ENCODE measurements at places on chromosomes 5 and 9.

DNA sequence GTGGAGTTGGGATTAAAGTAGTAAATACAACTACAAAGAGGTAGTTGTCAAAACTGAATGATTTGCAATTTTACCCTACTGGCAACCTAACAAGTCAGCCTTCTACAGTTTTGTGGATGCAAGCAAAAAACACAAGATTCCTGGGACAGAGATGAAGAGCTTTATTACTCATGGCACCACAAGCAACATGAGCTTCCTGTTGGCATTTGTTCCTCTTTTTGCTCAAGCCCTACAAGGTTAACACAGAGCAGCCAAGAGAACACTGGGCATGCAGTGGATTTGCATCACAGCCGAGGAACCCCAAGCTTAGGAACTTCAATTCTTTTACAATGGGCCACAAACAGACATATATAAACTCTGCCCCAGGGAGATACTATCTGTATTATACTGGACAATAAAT lies 28.8 kb upstream of the DMAC1 start:
- no peak for DNase-seq

DNA sequence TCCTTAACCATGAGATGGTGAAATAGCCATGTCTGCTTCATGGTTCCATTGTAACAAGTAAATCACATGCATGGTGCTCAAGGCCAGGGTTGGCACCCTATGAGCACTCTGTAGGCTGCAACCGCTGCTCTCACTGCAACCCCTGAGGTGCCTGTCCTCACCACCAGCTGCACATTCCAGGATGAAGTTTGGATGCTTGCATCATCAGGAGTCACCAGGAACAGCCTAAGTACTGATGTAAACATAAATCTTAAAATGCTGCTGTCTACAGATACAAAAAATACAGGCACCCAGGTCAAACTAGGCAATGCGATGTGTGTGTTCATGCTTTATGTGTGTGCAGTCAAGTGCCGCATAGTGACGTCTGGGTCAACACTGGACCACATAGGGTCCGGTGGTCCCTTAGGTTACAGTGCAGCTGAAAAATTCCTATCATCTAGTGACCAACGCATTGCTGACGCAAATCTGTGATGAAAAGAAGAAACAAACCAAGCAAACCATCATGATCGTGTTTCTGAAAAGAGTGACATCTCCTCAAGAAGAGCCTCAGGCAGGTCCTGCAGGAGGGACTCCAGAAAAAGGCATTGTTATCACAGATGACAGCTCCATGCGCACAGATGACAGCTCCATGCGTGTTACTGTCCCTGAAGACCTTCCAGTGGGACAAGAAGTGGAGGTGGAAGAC lies 234.8 kb downstream of the AUH start:
- DNase-seq = no peak

DNA sequence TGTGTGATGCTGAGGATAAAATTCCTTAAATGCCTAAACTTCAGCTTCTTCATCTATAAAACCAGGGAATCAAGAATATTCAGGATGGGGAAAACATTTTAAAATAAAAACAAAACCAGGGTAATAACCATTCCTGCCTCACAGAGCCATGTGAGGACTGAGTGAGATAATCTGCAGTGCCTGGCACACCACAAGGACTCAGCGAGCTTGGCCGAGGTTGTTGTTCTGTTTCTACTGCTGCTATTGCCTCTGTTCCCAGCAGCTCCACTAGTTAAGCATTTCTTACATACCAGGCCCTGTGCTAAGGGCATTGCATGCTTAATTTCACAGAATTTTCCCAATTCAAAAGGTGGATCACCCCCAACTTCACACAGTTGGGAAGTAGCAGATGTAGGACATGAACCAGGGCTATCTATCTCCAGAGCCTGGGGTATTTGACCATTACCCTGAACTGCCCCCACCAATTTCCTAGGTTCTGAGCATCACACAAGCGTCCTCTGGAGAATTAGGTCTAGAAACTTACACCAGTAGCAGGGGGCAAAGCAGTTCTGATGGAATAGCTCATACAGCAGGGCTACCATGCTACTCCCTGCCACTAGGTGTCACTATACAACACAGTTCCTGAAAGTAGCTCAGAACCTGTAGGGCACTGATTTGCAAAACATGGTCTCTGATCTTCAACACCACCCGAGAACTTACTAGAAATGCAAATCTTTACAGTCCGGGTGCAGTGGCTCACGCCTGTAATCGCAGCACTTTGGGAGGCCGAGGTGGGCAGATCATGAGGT lies 74.3 kb downstream of the LRSAM1 start:
- DNase-seq = peak; percentile 21

DNA sequence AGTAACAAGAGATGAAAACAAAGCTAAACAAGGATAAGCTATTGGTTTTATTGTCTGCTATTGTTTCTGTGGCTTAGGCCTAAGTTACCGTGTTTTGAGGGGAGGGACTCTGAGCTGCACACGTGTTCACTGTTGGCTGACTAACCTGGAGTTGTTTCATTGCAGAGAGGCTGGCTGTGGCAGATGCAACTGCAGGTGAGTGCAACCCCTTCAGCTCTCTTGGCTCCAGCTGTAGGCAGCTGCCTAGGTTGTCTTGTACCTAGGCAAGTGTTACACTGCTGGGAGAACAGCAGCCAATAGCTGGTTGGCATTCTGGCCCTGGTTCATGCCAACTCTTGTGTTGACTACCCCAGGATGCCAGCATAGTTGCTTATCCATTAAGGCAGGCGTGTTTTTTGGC lies 17.6 kb upstream of the MATR3 start:
- no peak for DNase-seq

GRCh38 chr5:140725799-140726471 lies 25.7 kb downstream of the ZMAT2 start:
- no peak for DNase-seq

- DNase-seq = no peak
Measured at GRCh38 chr5:171544913-171545765, 125.7 kb downstream of the FGF18 start.

- DNase-seq = no peak
Measured at GRCh38 chr9:123282362-123283047, 14.1 kb upstream of the STRBP start.

DNA sequence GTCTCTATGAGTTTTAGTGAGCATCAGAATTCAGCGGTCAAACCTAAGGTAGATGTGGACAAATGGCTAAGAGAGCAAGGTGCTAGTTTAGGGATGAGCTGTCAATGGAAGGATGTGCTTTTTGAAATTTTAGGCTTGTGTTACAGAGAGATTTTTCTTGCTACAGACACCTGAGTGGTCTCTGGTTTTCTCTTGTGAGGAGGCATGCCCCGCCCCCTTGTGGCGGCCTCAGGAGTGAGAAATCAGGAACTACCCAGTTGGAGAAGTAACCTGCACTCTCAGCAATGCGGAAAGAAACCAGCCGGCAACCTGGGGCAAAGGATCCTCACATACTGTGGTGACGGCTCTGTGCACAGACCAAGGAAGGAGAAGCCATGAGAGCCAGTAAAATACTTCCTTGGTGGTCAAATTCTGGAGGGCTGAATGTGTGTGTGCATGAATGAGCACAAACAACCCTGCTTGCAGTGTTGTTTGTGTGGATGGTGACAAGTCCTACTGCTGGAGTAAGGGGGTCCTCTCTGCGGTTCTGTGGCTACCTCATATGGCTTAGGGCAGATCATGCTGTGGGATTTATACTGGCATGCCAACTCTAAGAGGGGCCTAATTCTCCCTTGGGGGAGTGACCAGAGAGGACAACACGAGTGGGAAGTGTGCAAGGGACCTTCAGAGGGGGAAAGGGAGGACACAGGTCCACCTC lies 16.7 kb upstream of the HSD17B4 start:
- DNase-seq = peak; percentile 81

GRCh38 chr5:4191703-4192102 lies 596.1 kb downstream of the IRX1 start:
- DNase-seq = no peak

GRCh38 chr5:108003178-108003577 lies 332.4 kb upstream of the EFNA5 start:
- no peak for DNase-seq

- no peak for DNase-seq
Measured at GRCh38 chr5:165809914-165810313, 2304.5 kb downstream of the MAT2B start.

DNA sequence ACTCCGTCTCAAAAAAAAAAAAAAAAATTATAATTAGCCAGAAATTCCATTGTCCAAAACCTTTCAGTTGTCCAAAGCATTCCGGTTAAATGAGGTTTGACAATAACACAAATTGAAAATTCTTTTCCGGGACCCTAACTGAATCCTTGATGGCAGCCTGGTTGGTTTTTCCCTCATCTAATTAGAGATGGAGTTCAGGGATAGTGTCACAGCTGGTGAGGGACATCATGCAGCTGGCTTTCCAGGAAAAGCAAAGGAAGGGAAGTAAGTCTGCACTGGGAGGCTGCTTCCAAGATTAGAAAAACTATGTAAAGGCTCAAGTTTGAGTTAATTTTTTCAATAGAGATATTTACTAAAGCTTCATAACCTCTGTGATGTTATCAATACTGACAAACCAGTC lies 195.4 kb downstream of the ADAMTS12 start:
- DNase-seq = no peak

GRCh38 chr5:78591138-78591612 lies 57.4 kb downstream of the LHFPL2 start:
- no peak for DNase-seq

DNA sequence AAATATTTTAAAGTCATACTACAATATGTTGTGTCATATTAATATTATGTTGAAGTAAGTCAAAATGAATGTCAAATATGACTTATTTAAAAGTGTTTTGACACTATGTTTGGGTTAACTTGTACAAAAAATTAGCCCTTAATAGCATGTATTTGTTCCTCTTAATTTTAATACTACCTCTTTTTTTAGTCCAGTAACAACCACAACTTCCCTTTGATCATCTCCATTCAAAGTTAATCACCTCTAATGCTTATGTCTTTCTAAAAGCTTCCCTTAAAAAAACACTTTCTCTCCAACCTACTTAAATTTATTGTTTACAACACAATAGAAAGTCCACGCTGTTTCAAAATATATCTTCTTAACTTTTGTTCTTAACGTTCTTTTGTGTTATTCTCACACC lies 9.6 kb downstream of the SLCO4C1 start:
- no peak for DNase-seq

GRCh38 chr5:51829230-51829629 lies 446.0 kb downstream of the ISL1 start:
- DNase-seq = no peak

- no peak for DNase-seq
Measured at GRCh38 chr5:78003919-78004318, 227.8 kb upstream of the TBCA start.

DNA sequence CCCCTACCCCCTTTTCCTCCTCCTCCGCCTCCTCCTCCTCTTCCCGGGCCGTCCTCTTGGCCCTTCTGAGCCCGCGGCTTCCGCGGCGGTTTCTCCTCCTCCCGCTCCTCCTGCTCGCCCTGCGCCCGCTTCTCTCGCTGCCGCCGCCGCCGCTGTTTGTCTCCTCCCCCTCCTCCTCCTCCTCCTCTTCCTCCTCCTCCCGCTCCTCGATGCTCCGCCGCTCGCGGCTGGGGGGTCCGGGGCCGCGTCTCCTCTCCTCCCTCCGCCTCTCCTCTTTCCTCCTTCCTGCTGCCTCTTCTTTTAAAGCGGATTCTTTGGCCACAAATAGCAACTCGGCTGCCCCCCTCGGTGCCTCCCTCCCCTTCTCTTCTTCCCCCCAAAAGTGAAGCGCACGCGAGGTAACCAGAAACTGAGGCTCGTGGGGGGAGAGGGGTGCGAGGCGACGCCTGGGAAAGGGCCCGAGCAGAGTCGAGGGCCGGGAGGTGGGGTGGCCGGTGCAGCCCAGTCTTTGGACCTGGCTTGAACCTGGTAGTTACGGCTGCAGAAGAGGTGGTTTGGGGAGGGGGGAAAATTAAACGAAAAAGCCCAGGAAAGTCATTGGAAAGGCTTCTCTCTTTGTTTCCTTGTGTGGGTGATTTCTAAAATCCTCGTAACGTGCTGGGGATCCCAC lies 1058.5 kb upstream of the DMAC1 start:
- DNase-seq = no peak

DNA sequence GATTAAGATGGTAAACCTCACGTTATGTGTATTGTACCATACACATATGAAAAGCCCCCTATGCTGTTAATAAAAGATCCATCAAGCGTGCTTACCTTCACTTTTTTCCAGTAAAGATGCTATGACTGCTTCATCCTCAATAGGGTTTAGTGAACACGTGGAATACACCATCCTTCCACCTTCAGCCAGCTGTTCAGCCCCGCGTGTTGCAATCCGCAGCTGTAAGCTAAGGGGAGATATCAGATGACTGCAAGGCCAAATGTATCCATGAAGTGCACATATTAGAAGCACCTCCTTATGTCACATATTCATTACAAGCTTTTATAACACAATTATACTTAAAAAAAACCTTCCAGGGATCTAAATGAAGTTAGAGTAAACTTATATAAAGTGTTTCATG lies 16.2 kb downstream of the NSUN2 start:
- DNase-seq = no peak

- DNase-seq = no peak
Measured at GRCh38 chr5:139747583-139748504, 47.8 kb upstream of the PSD2 start.

GRCh38 chr9:34556949-34557348 lies 32.6 kb downstream of the CNTFR start:
- DNase-seq = no peak

- DNase-seq = no peak
Measured at GRCh38 chr9:27431543-27432147, 92.4 kb upstream of the IFNK start.

DNA sequence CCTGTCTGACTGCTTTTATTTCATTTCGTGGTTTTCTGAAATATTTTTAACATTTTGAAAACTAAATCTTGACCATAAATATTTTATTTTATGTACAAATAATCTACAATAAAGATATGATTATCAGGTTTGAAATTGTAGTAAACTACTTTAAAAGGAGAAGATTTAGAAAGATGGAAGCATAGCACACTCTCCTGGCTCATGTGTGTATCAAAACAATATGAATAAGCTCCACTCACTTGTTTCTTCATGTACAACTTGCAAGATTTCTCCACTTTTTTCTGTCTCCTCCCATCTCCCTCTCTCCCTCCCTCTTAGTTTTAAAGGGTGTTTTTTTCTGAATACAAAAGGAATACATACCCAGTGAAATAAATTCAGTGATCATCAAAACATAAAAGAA lies 15.4 kb upstream of the VPS13A start:
- no peak for DNase-seq

DNA sequence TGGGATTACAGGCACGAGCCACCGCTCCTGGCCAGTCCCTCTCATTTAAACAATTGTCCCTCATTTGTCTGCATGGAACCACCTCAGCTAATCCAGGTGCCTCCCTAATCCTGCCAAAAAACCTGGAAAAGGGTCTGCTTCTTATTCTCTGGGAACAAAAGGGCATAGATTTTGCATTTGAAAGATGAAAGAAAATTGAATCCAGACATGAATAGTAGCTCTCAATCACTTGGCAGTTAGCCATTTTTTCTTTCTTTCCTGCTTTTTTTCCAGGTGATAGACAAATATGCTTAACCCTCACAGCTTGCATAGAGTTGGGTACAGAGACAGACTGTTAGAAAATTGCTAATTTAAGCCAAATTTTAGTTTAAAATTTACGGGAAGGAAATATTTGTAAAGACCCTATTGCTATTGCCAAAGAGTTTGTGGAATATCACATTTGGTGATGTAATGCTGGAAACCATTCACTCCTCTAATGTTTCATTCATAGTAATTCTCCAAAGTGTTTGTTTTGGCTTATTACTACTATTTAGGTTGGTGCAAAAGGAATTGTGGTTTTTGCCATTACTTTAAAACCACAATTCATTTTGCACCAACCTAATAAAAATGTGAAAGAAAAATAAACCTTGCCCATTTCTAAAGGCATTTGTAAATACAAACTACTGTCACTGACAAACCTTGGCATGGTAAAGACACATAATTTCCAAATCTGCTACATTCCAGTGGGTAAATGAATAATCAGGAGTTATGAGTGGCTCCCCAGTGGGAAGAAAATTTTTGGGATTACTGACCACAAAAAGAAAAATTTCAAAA lies 80.5 kb upstream of the JAK2 start:
- no peak for DNase-seq
